AG09319 (cell line): ENCODE measurements at places on chromosomes 13 and 19.

GRCh38 chr13:111115965-111116521 is 933 bp downstream of the ARHGEF7 start:
- peak; percentile 83 for DNase-seq

- no peak for DNase-seq
Observed at GRCh38 chr13:28492569-28493367, 2.2 kb downstream of the FLT1 start.

- DNase-seq = no peak
Observed at GRCh38 chr13:67048084-67048820, 181.9 kb downstream of the PCDH9 start.

- DNase-seq = no peak
Observed at GRCh38 chr13:49411353-49411752, 32.5 kb downstream of the CAB39L start.

DNA sequence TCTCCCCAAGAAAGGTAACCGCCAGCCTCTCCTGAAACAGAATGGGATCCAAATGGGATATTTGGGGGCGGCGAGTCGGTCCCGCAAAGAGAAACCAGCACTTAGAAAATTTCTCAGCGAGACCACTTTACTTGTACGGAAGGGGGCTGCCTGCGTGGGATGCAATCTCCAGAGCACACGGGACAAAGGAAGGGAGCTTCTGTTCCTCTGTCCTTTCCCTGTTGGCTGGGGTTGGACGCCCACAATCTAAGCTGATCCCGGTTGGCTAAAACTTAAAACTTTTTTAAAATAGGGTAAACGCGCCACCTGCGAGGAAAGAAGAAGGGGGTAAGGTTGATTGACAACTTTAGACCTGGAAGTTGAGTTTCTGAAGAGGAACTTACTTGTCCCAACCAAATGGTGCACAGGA is 826 bp upstream of the BSG start:
- DNase-seq = no peak

GRCh38 chr13:41411522-41411921 is 45.8 kb upstream of the RGCC start:
- DNase-seq = peak; percentile 44

DNA sequence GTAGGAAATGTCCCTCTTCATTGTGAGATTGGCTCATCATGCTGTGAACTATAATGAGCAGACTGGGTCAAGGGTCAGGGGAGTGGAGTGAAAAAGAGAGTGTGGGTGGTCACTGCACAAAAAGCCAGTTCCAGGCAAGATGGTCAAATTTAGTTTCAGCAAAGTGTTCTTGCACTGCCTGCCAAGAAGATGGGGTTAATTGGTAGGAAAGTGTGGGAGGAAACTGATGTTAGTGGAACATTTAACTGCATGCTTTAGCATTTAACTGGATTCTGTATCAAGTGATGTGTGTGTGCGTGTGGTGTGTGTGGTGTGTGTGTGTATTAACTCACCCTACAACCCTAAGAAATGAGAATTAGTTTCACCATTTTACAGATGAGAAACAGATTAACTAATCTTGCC is 131.6 kb downstream of the COG6 start:
- no peak for DNase-seq

DNA sequence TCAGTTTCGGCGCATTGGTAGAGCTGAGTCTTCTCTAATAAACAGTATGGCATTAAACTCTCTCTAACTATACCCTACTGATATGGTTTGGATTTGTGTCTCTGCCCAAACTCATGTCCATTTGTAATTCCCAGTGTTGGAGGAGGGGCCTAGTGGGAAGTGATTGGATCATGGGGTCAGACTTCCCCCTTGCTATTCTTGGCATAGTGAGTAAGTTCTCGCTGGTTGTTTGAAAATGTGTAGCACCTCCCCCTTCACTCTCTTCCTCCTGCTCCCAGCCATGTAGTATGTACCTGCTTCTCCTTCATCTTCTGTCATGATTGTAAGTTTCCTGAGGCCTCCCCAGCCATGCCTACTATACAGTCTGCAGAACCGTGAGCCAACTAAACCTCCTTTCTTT is 682.7 kb upstream of the ARGLU1 start:
- DNase-seq = no peak

DNA sequence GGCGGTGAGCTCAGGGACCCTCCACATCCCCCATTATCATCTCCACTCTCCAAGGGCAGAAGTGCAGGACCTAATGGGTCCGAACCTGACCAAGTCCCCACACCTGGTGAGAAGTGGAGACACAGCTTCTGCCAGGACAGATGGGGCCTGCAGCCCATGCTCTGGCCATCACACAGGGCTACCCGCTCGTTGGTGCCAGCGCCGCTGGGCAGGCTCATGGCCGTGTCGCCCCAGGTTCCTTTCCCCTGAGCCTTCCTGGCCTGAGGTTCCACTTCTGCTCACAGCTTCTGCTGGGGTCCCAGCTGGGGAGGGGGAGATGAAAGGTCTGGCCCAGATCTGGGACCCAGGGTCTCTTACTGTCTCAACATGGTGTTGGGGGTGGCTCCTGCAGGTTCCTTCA is 48.4 kb upstream of the KCTD15 start:
- DNase-seq = no peak

GRCh38 chr19:12092065-12092867 is 27.7 kb downstream of the ZNF844 start:
- DNase-seq = peak; percentile 70

DNA sequence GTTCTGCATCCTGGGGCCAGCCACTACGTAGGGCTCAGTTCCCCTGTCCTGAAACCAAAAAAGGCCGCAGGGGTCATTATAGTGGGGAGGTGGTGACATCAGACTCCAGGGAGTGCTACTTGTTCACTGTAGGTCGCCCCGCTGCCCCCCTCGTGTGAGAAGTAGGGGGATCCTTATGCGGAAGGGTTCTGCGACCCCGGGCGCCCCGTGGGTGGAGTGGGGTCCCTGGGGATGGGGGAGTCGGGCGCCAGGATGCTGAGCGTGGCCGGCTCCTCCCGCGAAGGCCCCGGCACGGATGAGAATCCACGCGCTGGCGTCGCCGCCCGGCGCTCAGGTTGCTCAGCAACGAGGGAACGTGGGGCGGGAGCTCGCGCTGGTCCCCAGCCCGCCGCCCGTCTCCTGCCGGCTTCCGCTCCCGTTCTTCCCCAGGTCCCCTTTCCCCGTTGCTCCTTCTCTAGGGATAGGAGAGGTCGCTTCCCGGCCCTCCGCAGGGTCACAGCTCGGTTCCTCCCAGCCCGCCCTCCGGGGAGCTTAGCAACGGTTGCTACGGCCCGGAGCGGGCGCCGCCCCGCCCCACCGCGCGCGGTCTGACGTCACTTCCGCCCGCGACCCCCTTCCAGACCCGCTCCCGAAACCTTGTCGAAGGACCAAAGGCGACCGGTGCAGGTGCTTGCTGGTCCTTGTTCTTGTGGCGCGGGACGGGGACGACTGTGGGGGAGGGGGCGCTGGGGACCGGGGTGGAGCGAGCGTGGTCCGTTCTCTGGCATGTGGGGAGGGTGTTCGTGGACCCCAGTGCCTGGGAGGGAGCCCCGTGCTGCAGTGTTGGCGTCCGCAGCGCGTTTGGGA is at the start of gene NAT14:
NAT14 (plus strand) TSS at position 596 of the 846 bp plus-strand sequence. CDS start 521 bp downstream, outside the sequence.
- DNase-seq = no peak

GRCh38 chr13:51559946-51560735 is 24.1 kb upstream of the WDFY2 start:
- no peak for DNase-seq

- DNase-seq = no peak
Observed at GRCh38 chr19:30158893-30159245, 213.3 kb upstream of the ZNF536 start.

- no peak for DNase-seq
Observed at GRCh38 chr13:91406619-91407018, 8.2 kb downstream of the GPC5 start.

- DNase-seq = no peak
Observed at GRCh38 chr19:55091955-55092354, 16.3 kb downstream of the EPS8L1 start.

- DNase-seq = no peak
Observed at GRCh38 chr19:374183-374885, 29.7 kb upstream of the MIER2 start.

GRCh38 chr13:48682436-48682835 is 28.7 kb downstream of the CYSLTR2 start:
- DNase-seq = no peak

DNA sequence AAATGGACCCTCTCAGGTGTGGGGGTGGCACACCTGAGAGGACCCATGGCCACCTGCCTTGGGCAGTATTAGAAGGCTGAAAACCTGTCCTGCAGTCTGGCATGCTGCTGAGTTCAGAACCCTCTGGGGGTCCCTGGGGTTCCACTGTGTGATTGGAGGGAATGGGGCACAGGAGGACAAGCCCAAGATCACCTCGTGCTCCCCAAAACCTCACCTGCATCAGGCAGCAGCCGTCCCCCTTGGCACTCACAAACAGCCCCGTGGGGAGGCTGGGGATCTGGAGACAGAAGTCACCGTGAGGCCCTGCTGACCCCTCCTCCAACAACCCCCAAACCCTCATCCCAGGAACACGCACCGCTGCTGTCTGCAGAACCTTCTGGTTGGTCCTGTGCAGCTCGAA is 14.5 kb downstream of the F2RL3 start:
- DNase-seq = no peak

DNA sequence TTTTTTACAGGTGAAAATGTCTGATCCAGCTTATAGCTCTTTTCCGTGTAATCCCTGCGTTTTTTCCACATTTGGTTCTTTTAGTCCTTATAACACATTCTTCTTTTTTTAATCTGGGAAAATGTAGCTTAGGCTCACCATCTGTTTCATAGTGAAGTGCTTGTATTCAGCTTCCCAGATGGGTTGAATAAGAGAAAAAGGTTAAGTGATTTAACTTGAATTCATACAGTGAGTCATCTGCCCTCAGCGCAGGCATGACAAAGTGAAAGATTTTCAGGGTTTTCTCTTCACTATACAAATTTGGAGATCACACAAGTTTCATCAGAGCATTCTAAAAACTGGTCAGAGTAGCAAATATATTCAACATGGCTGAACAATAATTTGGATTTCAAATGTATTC is 224.8 kb downstream of the SPRY2 start:
- DNase-seq = peak; percentile 46

DNA sequence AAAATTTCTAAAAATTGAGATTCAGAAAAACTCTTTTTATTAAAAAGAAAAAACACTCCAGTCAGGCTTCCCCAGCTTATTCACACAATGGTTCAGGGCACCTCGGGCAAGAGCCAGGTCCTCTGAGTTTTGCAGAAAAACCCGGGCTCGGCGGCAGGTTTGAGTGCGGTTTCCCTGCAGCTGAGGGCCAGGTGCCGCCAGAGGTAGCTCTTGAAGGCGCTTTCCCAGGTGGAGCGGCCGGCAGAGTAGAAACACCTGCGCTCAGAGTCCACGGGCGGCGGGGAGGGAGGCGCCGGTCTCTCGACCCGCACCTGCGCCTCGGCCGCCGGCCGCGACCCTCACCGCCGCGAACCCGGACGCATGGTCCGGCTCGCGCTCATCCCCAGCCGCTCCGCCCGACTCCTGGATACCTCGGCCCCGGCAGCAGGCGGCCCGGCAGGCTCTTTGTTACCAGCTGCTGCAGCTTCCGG is 444 bp downstream of the PROSER1 start:
- DNase-seq = no peak

DNA sequence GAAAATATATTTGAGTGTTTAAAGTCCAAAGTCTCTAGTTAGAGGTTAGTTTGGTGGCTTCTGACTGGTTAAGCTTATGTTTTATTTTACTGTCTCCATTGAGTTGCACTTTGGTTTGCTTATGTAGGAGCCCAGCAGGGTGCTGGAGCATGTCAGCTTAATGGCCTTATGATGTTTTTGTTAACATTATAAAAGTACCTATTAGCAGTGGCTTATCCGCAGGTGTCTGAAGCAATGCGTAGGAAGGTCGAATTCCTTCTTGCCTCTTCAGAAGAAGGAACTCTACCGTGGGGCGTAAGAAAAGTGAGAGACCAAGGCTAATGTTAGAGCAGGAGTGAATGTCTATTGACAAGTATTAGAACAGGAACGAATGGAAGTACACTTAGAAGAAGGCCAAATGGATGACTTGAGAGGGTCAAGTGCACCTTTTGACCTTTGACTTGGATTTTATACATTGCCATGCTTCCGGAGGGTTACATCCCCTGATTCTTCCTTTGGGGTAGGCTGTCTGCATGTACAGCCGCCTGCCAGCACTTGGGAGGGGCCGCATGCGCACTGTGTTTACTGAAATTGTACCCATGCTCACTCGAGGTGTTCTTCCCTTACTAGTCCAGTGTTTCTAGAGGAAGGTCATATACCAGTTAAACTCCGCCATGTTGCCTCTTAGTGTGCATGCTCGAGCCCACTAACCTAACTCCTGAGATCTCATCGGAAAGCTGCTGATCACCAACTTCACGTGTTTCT is 793.9 kb upstream of the PCDH9 start:
- DNase-seq = no peak

- no peak for DNase-seq
Observed at GRCh38 chr19:2426611-2427428, 566 bp downstream of the TIMM13 start.

DNA sequence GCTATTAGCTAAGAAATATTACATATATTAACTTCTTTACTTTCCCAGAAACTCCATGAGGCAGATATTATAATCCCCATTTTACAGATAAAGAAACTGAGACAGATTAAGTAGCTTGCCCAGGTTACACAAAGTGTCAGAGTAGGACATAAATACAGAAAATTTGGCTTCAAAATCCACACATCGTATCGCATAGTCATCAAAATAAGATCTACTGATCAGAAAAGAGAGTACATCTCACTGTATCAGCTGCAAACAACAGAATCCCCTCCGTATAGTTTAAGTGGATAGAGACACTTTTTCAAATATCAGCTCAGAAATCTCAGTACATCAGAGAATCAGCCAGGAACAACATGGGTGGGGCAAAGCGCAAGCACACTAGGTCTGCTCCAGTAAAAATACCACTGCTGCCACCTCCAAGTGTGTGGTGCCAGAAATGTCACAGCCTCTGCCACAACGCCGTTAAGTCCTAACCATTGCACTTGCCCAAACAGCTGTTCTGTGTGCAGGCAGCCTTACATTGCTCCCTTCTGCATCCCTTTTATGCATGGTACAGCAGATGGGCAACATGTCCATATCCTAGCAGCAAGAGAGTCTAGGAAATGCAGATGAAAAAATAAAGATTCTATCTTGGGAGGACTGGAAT is 204.8 kb downstream of the KLF12 start:
- no peak for DNase-seq

DNA sequence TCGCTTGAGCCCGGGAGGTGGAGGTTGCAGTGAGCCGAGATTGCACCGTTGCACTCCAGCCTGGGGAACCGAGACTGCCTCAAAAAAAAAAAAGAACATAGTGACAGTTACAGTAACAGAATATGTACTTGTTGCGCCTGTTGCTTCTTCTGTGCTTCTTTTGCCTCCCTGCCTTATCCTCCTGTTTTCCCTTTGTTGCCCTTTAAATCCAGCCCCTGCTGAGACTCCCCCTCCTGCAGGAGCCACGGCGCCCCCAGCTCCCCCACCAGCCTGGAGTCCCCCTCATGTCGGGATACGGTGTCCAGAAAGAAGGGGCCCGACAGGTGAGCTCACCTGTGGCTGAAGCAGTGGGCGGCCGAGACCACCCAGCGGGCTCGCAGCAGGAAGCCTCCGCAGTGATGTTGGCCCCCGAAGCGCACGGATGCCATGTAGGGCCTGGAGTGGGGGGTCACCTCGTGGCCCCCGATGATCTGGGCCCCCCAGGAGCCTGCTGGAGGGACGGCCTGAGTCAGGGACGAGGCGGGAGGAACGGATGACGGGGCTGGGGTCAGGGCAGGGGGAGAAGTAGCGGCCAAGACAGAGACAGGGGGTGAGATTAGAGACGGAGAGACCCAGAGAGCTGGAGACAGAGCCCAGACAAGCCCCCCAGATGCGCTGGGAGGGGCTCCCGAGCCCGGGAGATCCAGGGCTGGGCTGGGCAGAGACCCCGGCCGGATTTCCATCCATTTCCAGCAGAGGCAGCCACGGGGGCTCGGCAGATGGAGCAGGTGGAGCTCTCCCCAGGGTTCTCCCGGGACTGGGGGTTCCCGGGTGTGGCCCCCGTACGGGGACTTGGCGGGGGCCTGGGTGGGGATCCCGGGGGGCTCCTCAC is 536 bp downstream of the PRSS57 start:
- no peak for DNase-seq
